ENCODE measurements at places on chromosomes 3 and 15.
A peak's percentile ranks its signal among the peaks of the same experiment; 100 is the strongest.

GRCh38 chr3:129365296-129366136 lies 62.9 kb downstream of the EFCAB12 start:
- DNase-seq: no peak

DNA sequence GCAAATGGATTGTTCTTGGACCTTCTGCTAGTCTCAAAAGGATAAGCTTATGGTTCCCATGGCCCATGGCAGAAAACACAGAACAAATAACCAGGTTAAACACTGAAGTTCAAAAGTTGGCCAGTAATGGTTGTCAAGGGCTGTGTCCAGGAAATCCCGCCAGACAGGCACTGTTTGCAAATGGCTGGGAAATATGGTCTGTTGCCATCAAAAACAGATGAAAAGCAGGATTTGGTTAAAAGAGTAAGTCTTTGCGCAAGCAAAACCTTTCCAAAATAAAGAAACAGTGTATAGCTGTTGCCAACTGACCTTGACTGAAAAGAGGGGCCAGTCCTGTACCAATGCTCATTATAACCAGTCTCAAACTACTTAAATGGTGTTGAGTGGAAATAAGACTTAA lies 58.6 kb downstream of the WWTR1 start:
- no peak for DNase-seq

- no peak for DNase-seq
These were observed 21.9 kb downstream of the EHD4 start for GRCh38 chr15:41950489-41950888.

GRCh38 chr3:119582178-119582577 lies 2.9 kb downstream of the ADPRH start:
- DNase-seq: no peak

GRCh38 chr3:50737906-50738598 lies 63.3 kb downstream of the DOCK3 start:
- no peak for DNase-seq

GRCh38 chr3:23519314-23520208 lies 286.2 kb upstream of the UBE2E1 start:
- DNase-seq: no peak

GRCh38 chr3:120796976-120797375 lies 54.4 kb downstream of the GTF2E1 start:
- no peak for DNase-seq

DNA sequence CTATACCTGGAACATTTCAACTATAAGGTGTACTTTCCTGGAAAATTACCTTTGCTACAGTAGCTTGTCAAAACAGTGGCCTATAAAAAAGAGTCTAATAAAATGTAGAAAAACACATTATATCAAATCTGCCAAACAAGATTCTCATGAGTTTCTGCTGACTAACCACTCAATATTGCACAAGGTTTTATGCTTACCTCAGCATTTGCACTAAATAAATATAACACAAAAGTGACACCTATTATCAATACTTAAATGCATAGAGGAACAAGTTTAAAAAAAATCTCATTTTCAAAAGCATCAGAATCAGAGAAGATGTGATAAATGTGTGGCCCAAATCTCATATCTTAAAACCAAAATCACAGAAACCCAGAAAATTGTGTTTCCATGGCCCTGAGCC lies 281.4 kb downstream of the RSL24D1 start:
- no peak for DNase-seq

- no peak for DNase-seq
These were observed 14.8 kb downstream of the PBRM1 start for GRCh38 chr3:52670621-52671521.

GRCh38 chr15:101193806-101194545 lies 57.9 kb downstream of the CHSY1 start:
- no peak for DNase-seq

DNA sequence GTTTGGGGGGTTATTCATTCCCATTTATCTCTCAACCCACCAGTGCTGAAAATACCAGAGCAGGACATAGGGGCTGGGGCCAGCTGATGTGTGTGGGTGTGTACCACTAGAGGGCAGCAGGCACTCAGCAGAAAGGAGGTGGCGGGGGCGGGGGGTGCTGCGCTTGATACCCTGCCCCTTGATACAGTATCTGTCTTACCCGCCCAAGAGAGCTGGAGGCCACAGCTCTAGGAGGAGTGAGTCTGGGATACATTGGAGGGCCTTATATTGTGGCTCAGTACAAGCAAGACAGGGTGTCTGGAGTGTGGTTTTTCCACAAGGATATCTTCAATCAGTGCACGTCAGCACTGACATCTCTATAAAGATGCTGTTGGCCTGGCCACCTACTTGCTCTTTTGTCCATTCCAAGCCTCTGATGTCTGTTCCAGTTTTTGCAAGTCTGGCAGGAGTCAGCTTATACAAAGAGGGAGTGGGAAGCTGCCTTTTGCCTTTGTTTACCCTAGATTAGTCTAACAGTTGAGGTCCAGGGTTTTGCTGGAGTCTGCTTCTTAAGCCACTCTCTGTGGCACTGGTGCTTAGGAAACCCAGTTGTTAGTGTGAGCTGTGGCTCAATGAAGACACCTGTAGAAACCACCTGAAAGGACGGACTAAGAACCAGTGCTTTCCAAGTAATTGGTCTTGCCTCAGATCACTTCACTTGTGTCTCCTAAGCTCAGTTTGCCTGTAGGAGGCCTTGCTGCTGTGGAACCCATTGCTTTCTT lies 1.5 kb upstream of the RBM15B start:
- peak; percentile 39 for DNase-seq

DNA sequence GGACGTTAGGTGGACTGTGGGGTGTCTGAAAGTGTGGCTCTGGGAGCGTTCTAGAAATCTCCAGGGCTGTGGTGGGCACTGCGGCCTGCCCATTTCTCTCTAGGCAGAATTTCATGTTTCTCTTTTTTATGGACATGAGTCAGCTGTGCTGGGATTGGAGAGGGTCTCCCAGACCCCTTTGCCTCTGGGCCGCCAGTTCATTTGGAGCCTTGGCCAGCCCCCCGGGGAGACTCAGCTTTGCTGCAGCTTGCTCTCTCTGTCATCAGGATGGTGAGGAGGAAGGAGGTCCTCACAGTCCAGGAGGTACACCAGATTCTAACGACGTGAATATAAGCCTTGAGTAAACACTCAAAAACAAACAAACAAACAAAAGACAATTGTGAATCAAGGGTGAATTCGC lies 149.6 kb upstream of the RGMA start:
- DNase-seq: no peak

DNA sequence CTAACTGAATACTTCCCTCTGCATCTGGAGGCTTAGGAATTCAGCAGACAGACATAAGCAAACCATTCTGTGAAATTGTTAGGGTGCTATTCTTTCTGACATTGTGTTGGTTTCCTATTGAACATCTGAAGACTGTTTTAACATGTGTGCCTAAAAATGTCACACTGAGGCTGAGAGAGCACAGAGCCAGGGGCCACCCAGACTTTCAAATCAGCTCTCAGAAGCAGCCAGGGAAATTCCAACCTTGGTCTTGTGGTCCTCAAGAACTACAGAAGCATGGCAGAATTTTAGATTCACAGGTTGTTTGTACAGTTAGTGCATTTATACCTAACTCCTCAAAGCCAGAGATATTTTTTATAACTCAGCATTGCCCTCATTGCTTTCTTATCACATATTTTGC lies 929.2 kb upstream of the CFAP20DC start:
- DNase-seq: no peak

GRCh38 chr3:49930922-49931321 lies 1.3 kb upstream of the MON1A start:
- peak; percentile 73 for DNase-seq

DNA sequence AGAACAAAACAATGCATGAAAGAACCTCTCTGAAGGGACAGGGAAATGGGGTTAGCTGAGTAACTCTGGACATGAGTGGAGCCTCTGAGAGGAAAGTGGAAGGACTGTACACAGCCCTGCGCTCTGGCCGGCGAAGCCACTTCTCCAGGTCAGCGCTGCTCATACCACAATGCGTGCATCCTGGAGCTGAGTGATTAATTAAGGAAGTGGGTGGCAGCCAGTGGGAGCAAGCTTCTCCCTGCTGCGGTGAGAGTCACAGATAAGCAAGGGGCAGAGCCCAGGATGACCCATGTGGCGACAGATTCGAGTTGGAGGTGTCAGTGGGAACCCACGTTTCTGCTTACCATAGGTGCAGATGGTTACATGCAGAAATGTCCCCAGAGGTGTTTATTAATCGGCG lies 48.0 kb downstream of the KLF15 start:
- no peak for DNase-seq

- DNase-seq: no peak
These were observed 294.8 kb upstream of the C2CD4B start for GRCh38 chr15:62459875-62460274.

- DNase-seq: no peak
These were observed 67.8 kb upstream of the SEC61A1 start for GRCh38 chr3:127984241-127984975.

GRCh38 chr15:89551550-89551949 lies 23.7 kb upstream of the TICRR start:
- DNase-seq: no peak

DNA sequence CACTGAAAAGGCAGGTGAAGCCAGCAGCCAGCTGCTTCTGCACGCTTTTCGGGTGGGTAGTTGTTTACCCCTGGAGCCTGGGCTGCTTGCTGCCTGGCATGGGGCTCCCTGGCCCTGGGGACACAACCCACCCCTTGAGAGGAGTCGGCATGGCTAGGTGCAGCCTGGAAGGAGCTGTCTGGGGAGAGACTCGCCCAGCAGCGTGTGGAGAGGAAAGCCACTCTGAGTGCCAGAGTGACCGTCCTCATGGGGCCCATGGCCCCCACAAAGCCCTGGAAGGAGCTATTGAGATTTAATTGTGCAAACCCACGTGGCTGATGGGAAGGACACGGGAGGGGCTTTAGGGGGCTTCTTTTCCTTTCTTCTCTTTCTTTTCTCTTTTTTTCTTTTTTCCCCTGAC lies 137.5 kb downstream of the OPA1 start:
- DNase-seq: no peak

DNA sequence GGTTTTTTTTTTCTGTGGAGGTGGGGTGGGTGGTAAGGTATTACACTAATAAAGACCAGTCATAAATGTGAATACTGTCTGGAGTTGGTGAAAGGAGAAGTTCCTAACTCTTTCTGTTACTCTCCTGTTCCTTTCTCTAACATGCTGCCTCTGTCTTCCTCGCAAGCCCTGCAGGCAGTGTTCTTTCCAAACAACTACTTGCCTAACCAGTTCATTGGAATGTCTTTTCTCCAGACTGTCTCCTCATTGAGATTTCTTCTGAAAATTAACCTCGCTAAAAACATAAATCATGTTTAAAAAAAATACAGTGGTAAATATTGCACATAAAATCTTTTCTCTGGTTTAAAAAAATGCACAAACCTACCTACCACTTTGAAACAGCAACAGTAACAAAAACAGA lies 135.2 kb downstream of the TP63 start:
- no peak for DNase-seq

GRCh38 chr15:94856267-94856854 lies 625.0 kb downstream of the MCTP2 start:
- DNase-seq: no peak

- no peak for DNase-seq
These were observed 402.1 kb upstream of the MCTP2 start for GRCh38 chr15:93829115-93829870.

GRCh38 chr3:188041193-188041592 lies 112.8 kb upstream of the LPP start:
- DNase-seq: no peak

DNA sequence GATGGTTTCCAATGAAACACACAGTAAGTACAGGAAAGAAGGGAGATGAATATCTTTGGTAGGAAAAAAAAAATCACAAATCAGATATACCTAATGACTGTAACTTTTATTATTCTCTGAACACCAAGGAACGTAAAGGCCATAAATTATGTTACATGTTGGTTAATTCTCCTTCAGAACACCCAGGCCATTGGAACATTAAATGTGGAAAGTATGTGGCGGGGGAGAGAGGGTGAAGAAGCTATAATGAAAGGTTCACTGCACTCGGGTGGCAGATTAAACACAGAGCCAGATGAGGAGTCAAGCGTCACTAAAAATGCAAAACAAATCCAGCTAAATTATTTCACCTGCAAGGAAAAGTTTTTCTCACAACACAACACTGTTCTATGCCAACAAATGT lies 193.8 kb downstream of the FHIT start:
- peak; percentile 32 for DNase-seq

DNA sequence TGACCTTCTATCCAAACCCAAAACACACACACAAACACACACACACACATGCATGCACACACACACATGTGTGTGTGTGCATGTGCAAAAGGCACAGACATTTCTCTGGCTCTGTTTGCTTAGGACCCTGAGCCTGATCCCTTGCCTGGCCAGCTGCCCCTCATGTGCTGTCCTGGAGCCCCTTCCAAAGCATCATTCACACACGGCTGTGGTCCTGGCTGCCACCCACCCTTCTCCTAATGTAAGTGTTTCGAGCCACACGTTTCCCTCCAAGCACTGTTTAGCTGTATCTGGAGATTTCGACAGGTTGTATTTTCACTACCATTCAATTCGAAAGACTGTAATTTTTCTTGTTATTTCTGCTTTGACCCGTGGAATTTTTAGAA lies 45.8 kb upstream of the KLF13 start:
- DNase-seq: no peak

GRCh38 chr3:16357186-16358121 lies 92.4 kb downstream of the OXNAD1 start:
- peak; percentile 25 for DNase-seq

DNA sequence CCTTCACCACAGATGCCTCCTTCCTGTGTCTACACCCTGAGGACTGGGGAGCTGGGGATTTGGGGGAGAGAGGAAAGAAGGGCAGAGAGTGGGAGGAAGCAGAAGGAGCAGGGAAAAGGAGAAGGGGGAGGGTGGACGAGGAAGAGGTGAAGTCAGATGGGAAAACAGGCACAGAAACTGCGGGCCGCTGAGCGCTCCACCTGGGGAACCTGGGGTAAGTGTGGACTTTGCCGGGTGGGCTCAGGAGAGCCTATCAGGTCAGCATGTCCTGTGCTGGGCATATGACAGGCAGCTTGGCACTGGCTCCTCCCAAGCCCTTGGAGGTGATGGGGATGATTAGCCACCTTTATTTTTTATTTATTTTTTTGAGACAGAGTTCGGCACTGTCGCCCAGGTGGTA lies 62.6 kb downstream of the CORO2B start:
- no peak for DNase-seq

DNA sequence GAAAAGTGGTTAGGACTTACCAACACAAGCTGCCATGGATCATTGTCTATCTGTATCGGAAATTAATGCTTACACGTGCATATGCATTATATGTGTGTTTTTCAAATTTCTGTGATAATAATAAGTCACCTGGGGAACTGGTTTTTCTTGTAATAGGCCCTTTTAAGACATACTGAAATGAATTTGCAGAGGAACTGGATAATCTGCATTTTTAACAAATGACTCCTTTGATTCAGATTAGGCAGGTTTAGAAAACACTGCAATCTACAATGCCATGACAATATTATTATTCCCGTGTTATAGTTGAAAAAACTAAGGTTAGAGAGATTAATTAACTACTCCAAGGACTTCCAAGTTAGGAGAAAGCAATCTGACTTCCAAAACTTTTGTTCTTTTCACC lies 23.4 kb downstream of the STRIT1 start:
- DNase-seq: no peak

DNA sequence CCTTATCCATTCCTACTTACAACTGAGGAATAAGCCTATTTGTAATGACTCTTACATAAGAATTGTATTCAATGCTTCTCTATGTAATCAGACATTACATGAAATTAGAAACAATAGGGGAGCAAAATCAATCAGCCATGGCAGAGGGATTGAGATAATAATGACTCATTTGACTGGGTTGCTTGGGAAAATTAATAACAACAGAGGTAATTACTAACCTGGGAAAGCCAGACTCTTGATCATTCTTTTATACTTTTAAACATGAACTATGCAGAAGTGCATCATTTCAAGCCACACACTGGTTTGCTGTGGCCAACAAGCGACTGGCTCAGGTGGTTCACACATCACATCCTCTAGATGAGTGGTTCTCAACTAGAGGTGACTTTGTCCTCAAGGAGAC lies 126.3 kb upstream of the CRBN start:
- DNase-seq: no peak

All from NCI-H526 (cell line).